ENCODE measurements at places on chromosomes 4 and X. TPM values are rescaled to one million over a fixed set of nuclear protein-coding genes. Genes with fewer than 3 reads are reported as not detected.
A peak's percentile ranks its signal among the peaks of the same experiment; 100 is the strongest.

DNA sequence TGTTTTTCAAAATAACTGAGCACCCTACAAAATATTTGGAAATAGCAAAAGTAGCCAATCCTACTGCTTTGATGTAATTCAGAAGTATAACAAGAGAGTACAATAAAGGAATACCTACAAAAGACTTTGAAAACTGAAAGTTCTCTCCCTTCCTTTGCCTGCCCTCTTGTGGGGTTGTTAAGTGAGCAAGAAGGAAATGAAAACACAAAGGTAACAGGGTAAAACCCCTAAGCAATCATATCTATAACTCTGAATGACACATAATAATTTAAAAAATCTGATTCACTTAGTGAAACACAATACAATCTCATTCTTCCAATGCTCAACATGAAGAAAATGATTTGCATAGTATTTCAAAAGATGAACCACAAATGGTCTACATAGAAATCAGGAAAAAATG is 98.2 kb downstream of the FRYL start:
- DNase-seq = peak; percentile 76

GRCh38 chrX:28787206-28787605 is 200.0 kb downstream of the IL1RAPL1 start:
- no peak for DNase-seq

DNA sequence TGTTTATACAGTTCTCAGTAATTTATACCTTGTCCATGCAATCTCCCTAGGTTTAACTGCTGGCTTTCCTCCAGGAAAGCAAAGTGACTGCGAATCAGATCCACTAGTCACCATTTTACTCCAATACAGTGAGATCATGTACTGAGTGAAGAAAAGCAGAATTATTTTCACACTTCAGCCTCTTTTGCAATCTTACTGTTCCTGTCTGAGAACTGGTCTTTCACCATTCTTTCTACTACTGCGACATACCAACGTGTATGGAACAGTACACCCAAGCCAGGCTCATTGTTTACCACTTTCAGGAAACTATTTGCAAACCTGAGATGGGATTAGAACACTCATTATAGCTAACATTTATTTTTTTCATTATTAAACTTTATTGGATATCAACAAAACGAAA is 8.0 kb upstream of the MSL3 start:
- no peak for DNase-seq

- no peak for DNase-seq
Measured at GRCh38 chr4:123401271-123402120, 4.9 kb downstream of the SPRY1 start.

GRCh38 chr4:189804894-189805293 is 135.8 kb upstream of the FRG1 start:
- DNase-seq = no peak

- no peak for DNase-seq
Measured at GRCh38 chr4:171087089-171087488, 726.1 kb upstream of the GALNTL6 start.

Gene CSAG2
- polyA plus RNA-seq = not detected

Gene TEC
- 2.0 TPM for polyA plus RNA-seq

DNA sequence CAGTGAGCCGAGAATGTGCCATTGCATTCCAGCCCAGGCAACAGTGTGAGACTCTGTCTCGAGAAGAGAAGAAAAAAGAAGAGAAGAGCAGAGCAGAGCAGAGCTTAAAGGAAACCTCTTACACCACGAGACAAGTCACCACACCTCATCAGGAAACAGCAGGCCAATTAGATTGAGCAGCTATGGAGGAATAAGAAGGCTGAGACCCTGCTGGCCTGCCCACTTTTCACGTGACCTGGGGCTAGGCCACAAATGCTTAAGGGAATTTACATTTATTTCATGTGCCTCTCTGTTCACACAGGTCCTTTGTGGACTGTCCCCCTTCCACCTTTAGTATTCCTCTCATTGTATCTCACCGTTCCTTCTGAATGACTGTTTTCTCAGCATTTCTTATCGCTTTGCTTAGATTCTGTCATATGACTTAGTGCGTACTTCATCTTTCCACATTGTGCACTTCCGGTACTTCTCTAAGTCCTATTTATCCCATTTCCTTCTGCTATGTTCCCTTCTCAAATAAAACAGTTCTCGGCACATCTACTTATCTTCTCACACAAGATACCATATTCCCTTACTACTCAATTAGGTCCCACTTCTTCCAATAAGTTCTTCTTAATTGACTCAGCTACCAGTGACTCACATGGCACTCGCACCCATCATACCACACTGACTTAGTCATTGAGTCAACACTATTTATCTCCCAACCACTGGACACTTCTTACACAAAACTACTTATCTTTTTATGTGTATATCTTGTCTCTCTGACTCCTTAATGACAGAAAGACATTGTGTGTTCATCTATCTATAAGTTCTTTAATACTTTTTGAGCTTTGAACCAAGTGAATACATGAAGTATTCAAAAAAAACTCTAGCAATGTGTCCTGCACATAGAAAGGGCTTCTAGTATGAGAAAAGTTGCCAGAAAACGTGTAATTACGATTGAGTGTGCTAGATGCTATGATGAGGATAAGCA is 11.0 kb downstream of the CUL4B start:
- DNase-seq = peak; percentile 27

- no peak for DNase-seq
Measured at GRCh38 chr4:141306331-141306730, 85.6 kb downstream of the ZNF330 start.

Gene BST1
- polyA plus RNA-seq = 2.1 TPM

Gene NAP1L3
- 2.4 TPM for polyA plus RNA-seq

GRCh38 chr4:165204462-165204830 is 2.9 kb upstream of the KLHL2 start:
- no peak for DNase-seq

Gene CSAG3
- not detected for polyA plus RNA-seq

DNA sequence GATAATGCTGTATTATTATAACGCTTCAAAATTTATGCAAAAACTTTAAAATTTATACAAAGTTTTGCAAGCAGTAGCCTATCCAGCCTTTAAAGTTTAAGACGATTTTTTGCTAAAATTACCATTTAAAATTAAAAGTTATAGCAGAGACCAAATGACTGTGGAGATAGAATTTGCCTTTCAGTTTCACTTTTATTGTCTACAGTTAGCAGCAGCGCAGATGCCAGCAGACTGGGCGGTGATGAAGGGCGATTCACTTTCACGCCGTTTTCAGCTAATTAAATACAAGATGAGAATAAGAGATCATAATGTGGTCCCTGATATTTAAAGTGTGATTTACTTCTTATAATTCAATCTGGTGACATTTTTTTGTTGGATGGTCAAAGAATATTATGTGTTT is 1381.5 kb upstream of the ADGRL3 start:
- no peak for DNase-seq

- DNase-seq = peak; percentile 55
Measured at GRCh38 chrX:80879143-80879542, 69.5 kb upstream of the BRWD3 start.

Gene ITM2A
- polyA plus RNA-seq = 6.7 TPM

GRCh38 chrX:134963041-134963440 is 27.8 kb upstream of the SMIM10 start:
- DNase-seq = no peak

DNA sequence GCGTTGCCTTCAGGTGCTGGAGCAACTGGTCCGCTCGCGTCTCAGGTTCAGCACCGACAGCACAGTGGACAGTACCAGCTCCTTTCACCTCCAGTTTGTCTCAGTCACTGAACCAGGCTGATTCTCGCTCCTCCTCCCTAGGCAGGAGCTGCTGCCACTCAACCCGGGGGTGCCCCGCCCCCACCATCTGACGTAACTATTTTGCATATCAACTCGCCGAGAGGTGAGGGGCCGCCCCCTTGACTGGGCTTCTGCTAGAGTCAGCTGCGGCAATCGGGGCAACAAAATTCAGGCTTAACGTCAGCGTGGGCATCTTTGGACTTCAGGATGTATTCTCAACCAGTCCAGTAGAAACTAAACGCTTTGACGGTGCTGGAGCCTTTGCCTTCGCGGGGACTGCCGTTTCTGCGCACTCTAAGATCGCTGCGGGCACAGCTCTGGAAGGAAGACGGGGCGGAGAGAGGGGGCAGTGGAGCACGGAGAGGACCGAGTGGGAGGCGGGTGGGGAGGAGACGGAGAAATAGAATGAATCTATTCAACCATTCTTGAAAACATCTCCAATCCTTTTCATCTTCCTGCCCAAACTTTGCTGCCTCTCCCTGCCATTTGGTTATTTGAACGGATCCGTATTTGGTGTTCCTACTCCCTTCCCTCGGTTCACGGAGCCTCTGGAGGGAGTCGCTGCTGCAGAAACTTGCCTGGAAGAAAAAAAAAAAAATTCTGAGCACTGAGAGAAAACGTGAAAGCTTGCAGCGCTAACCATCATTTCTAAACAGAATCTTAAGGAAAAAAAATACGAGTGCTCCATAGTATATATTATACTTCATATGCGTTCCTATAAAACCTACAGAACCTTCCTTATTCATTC is at the start of gene FSTL5:
Gene FSTL5 (minus strand): TSS at position 109 of the 868 bp plus-strand sequence. CDS start 52,604 bp downstream, outside the sequence.
- peak; percentile 94 for DNase-seq

Gene FATE1
- 0.31 TPM for polyA plus RNA-seq

DNA sequence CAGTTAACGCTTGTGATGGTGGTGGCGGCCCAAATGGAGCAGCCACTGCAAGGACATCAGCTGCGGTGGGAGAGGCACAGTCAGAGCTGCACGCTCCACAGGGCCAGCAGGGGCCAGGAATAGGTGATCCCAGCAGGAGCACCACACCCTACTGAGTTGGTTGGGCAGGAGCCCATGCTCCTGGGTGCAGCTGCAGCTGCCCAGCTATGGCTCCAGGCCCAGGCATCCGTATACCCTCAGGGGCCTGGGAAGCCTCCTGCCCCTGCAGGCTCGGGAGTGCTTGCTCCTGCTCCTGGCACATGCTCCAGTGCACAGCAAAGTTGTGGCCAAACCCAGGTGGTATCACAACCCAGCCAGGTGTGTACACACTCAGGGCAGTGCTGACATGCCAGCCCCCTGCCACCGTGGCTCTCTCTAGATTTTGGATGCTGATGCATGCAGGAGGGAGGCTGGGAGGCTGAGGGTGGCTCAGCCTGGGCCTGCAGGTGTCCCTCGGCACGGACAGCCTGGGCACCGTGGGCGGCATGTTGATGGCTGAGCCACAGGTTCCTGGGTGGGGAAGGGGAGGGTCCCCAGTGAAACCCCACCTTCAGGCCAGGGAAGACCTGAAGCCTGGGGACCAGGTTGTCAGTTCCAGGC is 150.2 kb downstream of the CXXC4 start:
- DNase-seq = no peak

DNA sequence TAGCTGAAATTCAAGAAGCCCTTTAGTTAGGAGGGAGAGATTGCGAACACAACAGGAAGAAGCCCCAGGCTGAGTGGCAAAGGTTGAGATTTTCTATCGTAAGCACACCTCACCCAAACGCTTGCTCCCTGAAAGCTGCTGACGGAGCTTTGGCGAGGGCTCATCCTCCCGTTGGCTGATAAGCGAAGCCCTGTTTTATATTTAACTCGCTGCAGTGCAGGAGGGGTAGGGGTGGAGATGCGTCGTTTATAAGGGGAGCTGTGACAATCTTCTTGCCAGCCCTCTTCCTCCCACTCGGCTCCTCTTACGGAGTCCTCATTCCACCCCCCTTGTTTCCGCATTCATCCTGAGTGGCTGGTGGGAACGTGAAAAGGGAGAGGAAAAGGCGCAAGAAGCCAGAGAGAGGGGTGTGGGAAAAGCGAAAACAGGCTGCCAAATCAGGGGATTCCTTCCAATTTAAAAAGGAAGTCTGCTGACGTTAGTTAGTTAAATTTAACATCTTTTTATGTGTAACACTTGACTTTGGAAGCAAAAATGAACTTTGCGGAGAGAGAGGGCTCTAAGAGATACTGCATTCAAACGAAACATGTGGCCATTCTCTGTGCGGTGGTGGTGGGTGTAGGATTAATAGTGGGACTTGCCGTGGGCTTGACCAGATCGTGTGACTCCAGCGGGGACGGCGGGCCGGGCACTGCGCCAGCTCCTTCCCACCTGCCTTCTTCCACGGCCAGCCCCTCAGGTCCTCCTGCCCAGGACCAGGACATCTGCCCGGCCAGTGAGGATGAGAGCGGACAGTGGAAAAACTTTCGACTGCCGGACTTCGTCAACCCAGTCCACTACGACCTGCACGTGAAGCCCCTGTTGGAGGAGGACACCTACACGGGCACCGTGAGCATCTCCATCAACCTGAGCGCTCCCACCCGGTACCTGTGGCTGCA is at the start of gene ENPEP:
Gene ENPEP (plus strand): TSS at position 275 of the 938 bp plus-strand sequence. CDS start 260 bp downstream, at position 535.
- peak; percentile 80 for DNase-seq

Gene UBA6
- 7.3 TPM for polyA plus RNA-seq

GRCh38 chr4:2688697-2689096 is 67.4 kb downstream of the TNIP2 start:
- no peak for DNase-seq

Gene ZNF630
- polyA plus RNA-seq = 1.8 TPM

GRCh38 chr4:17680559-17681280 is 66.3 kb downstream of the MED28 start:
- no peak for DNase-seq

DNA sequence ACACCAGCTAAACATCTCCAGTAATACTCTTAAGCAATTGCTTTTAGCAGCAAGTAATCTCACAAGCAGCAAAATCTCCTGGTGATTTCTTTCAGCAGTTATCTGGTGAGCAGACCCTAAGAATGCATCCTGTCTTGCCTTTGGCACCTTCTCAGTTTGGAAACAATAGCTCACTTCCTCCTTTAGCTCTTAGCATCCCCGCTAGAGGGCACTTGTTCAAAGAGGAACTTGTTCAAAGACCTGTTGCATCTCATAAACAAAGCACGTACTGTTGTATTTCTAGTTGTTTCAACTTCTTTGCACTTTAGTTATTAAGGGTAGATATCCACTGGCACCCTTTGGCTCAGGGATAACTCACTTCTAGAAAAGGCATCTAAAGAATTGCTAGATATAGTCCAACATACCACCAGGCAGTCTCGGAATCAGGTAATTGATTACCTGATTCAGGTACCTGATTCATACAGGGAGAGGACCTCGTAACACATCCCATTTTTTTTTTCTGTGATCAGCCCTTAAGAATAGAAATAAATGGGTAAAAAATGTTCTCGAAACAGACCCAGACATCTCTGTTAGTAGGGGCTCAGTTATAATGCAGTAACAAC is 81.9 kb upstream of the QRFPR start:
- DNase-seq = peak; percentile 81

DNA sequence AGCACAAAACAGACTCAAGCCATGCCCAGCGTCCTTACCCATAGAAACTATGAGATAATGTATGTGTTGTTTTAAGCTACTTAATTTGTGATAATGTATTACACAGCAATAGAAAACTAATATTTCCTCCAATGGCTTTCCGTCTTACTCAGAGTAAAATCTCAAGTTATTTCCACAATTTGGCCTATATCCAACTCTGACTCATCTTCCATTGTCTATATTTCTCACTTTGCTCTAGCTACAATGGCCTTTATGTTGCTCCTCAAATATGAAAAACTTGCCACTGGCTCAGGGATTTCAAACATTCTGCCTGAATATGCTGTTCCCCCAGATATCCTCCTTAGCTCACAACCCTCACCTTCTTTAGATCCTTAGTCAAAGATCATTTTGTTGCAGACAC is 31.6 kb downstream of the IQCM start:
- no peak for DNase-seq

DNA sequence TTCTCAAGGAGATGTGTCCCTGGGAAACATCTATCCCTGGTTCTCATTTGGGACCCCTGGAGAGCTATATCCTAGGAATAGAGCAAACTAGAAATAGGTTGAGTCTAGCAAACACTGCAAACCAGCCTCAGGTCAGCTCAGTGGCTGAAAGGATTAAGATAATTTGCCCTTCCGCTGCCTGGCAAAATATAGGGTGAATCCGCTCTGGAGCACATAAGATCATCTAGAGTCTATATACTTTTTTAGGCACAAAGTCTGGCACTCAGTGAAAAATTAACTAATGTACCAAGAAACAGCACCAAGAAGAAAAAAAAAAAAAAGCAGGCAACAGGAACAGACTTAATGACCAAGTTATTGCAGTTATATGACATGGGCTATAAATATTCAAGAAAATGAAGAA is 7.3 kb upstream of the GUCY2F start:
- DNase-seq = no peak

Measured in stomach (tissue), 19 donors.